ENCODE measurements at places on chromosomes 7 and 10.

- DNase-seq: no peak
These were observed 75.3 kb downstream of the ZNF92 start for GRCh38 chr7:65448816-65449504.

DNA sequence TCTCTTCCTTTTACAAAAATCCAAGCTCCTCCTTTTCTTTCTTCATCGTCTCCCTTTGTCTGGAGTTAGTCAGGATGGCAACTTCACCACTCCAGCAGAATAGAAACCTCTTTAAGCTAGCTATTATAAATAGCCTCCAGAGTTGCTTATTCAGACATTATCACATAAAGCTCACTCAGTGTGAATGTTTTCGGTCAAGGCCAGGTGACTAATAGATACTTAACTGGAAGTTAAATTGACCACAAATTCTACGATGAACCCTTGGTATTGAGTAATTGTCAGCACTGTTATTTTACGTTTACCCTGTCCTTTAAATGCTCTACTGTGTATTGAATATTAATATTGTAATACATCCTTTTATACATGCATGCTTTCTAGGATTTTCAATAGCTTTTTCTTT, 340.4 kb downstream of the OTUD1 start:
- no peak for DNase-seq

DNA sequence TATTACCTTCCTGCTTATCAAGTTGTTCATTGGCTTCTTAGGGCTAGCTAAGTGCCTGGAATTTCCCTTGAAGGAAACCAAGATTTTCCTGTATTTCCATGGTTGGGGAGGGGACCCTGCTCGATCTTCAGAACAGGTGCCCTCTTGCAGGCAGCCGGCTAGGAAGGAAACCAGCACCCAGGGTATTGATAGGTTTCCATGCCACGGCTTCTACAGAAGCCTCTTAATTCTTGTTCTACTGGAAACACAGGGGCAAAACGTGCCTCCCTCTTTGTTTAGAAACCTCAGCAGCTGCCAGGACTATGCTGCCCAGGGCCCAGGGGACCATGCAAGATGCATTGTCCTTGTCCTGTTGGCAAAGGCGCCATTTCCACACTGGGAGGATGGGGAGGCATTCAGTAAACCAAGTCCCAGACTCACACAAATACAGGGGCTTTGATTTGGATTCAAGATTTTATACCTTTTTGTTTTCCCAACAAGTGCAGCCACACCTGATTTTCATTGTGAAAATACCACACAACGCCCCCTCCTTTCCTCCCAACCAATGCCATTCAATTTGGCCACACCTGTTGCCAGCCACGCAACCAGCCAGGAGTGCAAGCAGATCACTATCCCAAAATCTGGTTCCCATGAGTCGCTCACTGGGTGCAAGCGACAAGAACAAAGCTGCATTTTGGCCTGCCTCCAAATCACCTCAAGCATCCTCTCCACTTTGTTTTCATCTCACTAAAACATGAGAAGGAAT, 29.6 kb downstream of the C10orf71 start:
- DNase-seq: no peak

DNA sequence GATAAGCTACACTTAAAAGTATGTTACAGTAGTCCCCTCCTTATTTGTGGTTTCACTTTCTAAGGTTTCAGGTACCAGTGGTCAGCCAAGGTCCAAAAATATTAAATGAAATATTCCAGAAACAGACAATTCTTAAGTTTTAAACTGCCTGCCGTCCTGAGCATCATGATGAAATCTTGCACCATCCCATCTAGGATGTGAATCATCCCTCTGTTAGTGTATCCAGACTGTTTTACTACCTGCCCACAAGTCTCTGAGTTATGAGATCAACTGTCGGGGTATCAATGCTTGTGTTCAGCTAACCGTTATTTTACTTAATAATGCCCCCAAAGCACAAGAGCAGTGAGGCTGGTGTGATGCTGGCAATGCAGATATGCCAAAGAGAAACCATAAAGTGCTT, 11.4 kb downstream of the KDM7A start:
- DNase-seq: no peak

GRCh38 chr10:33120275-33120674, 162.2 kb upstream of the ITGB1 start:
- no peak for DNase-seq

DNA sequence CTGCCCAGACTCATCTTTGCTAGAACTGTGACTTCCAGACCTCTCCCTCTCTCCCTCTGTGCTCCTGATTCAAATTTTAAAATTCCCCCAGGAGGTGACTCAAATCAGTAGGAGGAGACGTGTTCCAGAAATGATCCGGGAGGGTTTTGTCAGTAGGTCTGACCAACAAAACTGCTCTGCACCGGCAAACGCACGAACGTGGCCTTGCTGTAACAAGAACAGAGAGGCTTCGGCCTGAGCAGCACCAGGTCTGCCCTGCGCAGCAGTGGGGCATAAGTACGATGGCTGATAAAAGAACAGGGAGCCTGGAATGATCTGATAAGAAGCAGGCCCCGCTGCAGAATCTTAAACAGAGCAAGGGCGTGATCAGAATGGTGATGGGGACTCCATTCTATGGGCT, 152.7 kb upstream of the AUTS2 start:
- DNase-seq: no peak

DNA sequence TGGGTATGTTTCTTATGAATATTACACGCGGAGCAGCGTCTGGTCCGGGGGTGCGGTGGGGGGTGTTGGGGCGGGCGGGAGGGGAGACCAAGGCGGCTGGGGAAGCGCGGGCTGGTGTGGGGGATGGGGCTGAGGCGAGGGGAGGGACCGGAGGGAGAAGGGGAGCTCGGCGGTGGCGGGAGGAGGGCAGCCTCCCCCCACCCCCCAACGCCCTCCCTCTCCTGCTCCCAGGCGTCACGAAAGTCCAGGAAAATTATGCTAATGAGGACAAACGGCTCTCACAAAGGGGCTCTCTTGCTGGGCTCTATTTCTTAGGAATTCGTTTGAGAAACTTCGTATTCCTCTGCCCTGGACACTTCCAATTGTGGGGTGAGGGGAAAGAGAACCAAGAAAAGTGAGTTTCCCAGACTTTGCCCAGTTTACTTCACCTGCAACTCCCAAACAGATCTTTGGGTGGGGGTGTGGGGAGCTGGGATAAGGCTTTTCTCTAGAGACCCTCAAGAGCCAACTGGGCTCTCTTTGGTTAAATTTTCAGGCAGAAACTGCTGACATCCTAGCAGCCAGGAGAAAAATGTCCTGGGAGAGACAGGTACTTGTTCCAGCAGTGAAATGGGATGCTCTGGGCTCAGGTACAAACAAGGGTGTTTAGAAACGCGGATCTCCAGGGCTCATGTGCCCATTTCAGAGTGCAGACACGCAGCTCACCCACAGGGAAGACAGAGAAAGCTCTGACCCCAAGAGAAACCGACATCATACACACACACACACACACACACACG, 11.7 kb upstream of the HOXA2 start:
- DNase-seq: no peak
